ENCODE measurements at places on chromosomes 11 and 22.

GRCh38 chr11:69241844-69242243 is 52.1 kb upstream of the MYEOV start:
- no peak overlapping the region for H3K27ac ChIP-seq
- no peaks in the 10 kb centered on the region for H3K36me3 ChIP-seq
- H3K4me3 ChIP-seq: no peak overlapping the region
- no peaks in the 10 kb centered on the region for H3K4me1 ChIP-seq

DNA sequence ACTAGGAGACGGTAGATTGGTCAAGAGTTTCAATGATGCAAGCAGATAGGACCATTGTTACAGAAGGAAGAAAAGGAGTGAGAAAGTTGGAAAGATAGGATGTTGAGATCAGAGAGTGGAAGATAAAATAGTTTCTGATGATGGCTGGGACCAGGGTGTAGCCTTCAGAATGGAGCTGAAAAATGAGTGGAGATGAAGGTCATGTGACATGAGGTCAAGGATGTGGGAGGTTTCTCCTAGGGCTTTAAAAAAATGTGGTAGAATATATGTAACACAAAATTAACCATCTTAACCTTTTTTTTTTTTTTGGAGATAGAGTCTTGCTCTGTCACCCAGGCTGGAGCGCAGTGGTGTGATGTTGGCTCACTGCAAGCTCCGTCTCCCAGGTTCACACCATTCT is 18.3 kb upstream of the PEX26 start:
- H3K27ac ChIP-seq: no peak overlapping the region
- DNase-seq: no peak
- peaks cover under 1% of the 10 kb centered on the region for H3K27me3 ChIP-seq

DNA sequence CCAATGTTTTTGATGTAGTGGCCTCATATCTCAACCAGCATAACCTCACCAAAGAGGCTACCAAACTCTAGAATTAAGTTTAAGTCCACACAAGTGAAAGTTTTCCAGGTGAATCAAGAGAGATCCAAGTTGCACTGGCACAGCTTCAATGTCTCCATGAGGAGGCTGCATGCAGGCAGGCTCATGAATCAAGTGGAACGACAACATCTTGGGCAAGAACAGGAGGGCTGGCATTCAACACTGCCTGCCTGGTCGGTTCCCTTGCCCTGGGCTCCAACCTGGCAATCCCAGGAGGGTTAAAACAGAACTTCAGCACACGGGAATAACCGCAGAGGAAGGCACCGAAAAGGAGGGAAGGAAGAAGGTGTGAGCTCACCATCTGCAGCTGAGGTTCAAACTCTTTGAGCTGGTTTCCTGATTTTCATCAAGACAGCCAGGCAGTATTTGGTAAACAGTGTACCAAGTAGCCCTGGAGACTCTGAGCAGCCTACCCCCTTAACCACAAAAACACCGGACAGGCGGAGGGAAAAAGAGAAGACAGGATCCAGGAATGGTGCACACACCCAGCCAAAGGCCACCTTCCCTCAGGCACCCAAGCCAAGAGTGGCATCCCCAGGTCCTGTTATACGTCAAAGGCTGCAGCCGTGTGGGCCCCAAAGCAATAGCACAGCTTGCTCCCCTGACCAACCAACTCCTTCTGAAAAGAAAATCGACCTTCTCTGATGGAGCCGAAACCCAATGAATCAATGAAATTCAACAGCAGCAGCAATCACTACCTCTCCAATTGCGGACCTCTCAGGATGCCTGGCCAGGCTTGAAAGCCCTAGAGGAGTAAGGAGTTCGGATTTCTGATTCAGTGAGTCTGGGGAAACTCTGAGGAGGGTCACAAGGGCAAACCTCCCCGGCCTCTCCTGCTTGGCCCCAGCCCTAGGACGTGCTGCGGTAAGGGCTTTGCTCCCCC is 1.3 kb downstream of the PACSIN2 start:
- no peak for DNase-seq
- no peaks in the 10 kb centered on the region for H3K27me3 ChIP-seq
- H3K4me3 ChIP-seq: peak overlapping the region; percentile 64

- no peaks in the 10 kb centered on the region for H3K27me3 ChIP-seq
- H3K36me3 ChIP-seq: no peaks in the 10 kb centered on the region
- H3K4me1 ChIP-seq: no peaks in the 10 kb centered on the region
- H3K27ac ChIP-seq: no peak overlapping the region
- DNase-seq: no peak
- no peak overlapping the region for H3K4me3 ChIP-seq
Measured at GRCh38 chr11:97815667-97816066, 1205.1 kb upstream of the CNTN5 start.

GRCh38 chr11:8681837-8682302 is 595 bp downstream of the TRIM66 start:
- DNase-seq: no peak
- H3K27ac ChIP-seq: peak overlapping the region; percentile 99
- H3K36me3 ChIP-seq: peaks cover 43% of the 10 kb centered on the region
- H3K4me1 ChIP-seq: peaks cover 20% of the 10 kb centered on the region

GRCh38 chr11:74141241-74141695 is 29.5 kb downstream of the C2CD3 start:
- H3K36me3 ChIP-seq: peaks cover 17% of the 10 kb centered on the region
- H3K4me3 ChIP-seq: no peak overlapping the region
- H3K4me1 ChIP-seq: no peaks in the 10 kb centered on the region
- no peak overlapping the region for H3K27ac ChIP-seq

DNA sequence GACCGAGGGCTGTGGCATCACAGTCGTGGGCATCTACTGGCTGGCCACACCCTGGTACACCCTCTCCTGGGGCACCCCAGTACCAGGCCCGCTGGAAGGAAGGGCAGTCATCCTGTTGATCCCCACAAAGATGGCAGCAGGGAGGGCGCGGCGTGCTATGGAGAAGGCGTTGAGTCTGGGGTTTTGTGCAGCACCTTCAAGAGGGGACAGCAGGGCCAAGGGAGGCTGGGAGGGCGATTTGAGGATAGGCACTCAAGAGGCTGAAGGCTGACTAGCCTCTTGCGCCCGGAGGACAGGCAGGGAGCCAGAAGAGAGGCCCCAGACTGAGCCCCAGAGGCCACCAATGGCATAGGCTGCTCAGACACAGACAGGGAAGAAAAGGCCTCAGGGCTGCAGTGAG is 2.2 kb upstream of the BRSK2 start:
- H3K4me1 ChIP-seq: peaks cover 17% of the 10 kb centered on the region
- peaks cover 20% of the 10 kb centered on the region for H3K27me3 ChIP-seq
- no peaks in the 10 kb centered on the region for H3K36me3 ChIP-seq
- no peak overlapping the region for H3K27ac ChIP-seq
- no peak for DNase-seq

DNA sequence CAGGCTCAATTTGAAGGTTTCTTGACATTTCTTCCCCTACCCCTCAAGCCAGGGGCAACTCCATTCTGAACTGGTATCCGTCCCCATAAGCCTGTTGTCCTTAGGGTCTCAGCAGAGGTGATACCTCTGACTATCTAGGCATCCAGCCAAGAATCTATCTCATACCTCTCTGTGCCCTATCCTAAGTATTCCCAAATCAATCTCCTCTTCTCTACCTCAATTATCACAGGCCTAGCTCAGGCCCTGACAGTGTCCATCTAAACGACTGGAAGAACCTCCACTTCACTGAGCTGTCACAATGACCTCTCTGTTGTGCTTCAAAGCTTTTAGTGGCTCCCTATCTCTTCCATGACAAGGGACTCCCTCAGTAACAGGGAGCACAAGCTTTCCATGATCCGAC is 26.9 kb downstream of the HIRA start:
- H3K36me3 ChIP-seq: peaks cover 65% of the 10 kb centered on the region
- H3K27ac ChIP-seq: no peak overlapping the region
- H3K4me3 ChIP-seq: no peak overlapping the region
- no peaks in the 10 kb centered on the region for H3K4me1 ChIP-seq
- DNase-seq: no peak
- H3K27me3 ChIP-seq: no peaks in the 10 kb centered on the region

GRCh38 chr22:26970809-26971394 is 313.5 kb downstream of the MIAT start:
- H3K36me3 ChIP-seq: no peaks in the 10 kb centered on the region
- no peaks in the 10 kb centered on the region for H3K27me3 ChIP-seq
- DNase-seq: no peak
- H3K4me3 ChIP-seq: no peak overlapping the region
- no peaks in the 10 kb centered on the region for H3K4me1 ChIP-seq

- no peak overlapping the region for H3K27ac ChIP-seq
- peaks cover 6% of the 10 kb centered on the region for H3K4me1 ChIP-seq
- DNase-seq: no peak
- no peak overlapping the region for H3K4me3 ChIP-seq
- no peaks in the 10 kb centered on the region for H3K36me3 ChIP-seq
- H3K27me3 ChIP-seq: no peaks in the 10 kb centered on the region
Measured at GRCh38 chr22:35868938-35869337, 151.3 kb downstream of the APOL5 start.

- H3K27ac ChIP-seq: no peak overlapping the region
- no peak overlapping the region for H3K4me3 ChIP-seq
- H3K27me3 ChIP-seq: no peaks in the 10 kb centered on the region
- H3K4me1 ChIP-seq: no peaks in the 10 kb centered on the region
- DNase-seq: no peak
Measured at GRCh38 chr11:115334932-115335788, 169.1 kb downstream of the CADM1 start.

DNA sequence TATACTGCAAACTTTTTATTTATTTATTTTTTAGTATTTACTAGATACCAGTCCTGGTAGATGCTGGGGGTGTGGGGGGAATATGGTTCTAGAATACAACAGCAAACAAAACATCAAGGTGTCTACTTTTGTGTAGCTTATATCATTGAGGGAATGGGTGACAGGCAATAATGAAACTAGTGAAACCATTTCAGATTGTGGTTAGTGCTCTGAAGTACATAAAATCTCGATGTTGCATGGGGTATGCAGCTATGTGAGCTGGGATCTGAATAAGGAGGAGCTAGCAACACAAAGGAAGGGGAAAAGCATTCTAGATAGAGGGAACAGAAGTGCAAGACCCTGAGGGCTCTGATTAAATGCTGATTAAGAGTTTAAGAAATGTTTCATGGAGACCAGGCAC is 103.5 kb downstream of the WT1 start:
- DNase-seq: no peak
- H3K27me3 ChIP-seq: peaks cover 9% of the 10 kb centered on the region
- no peak overlapping the region for H3K27ac ChIP-seq
- H3K4me1 ChIP-seq: no peaks in the 10 kb centered on the region
- H3K36me3 ChIP-seq: no peaks in the 10 kb centered on the region
- no peak overlapping the region for H3K4me3 ChIP-seq

DNA sequence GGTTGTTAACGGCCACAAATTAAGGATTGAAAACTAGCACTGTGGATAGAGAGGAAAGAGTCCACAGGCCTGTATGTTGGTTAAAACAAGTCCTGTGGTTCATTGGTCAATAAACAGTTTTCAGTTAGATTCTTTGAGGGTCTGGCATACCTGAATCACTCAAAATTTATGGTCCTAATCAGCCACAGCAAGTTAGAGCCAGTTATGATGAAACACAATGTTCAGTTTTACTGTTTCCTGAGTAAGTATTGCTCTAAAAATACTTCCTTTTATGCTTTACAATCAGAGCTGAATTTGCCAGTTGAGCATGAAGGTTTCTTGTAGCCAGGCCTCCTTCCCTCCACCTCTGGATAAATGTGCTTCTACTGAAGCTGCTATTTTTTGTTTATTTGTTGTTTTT is 12.9 kb upstream of the CAT start:
- H3K27ac ChIP-seq: peak overlapping the region; percentile 45
- DNase-seq: no peak
- H3K4me3 ChIP-seq: no peak overlapping the region
- H3K27me3 ChIP-seq: no peaks in the 10 kb centered on the region
- no peaks in the 10 kb centered on the region for H3K36me3 ChIP-seq

DNA sequence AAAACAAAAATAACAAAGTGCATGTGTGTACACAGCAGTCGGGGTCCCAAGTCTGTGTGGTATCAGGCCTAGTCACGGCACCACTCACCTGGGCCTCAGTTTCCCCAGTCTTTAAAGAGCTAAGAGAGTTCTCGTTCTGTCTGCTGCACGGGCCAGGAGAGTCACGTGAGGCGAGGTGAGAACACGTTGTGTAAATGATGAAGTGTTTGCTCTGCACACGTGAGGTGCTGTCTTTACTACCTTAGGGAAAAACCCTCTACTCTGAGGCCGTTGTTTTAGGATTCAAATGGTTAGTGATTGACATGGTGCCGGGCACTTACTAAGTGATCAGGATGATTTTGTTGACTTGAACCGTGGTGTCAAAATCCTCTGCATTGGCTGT is 86.5 kb upstream of the PPARA start:
- H3K27me3 ChIP-seq: no peaks in the 10 kb centered on the region
- no peaks in the 10 kb centered on the region for H3K36me3 ChIP-seq
- peak overlapping the region; percentile 34 for H3K4me3 ChIP-seq
- peak overlapping the region; percentile 100 for H3K27ac ChIP-seq
- peak; percentile 42 for DNase-seq

GRCh38 chr22:22218302-22218701 is 26.3 kb upstream of the VPREB1 start:
- H3K27me3 ChIP-seq: no peaks in the 10 kb centered on the region
- H3K4me3 ChIP-seq: no peak overlapping the region
- DNase-seq: no peak
- no peaks in the 10 kb centered on the region for H3K4me1 ChIP-seq

DNA sequence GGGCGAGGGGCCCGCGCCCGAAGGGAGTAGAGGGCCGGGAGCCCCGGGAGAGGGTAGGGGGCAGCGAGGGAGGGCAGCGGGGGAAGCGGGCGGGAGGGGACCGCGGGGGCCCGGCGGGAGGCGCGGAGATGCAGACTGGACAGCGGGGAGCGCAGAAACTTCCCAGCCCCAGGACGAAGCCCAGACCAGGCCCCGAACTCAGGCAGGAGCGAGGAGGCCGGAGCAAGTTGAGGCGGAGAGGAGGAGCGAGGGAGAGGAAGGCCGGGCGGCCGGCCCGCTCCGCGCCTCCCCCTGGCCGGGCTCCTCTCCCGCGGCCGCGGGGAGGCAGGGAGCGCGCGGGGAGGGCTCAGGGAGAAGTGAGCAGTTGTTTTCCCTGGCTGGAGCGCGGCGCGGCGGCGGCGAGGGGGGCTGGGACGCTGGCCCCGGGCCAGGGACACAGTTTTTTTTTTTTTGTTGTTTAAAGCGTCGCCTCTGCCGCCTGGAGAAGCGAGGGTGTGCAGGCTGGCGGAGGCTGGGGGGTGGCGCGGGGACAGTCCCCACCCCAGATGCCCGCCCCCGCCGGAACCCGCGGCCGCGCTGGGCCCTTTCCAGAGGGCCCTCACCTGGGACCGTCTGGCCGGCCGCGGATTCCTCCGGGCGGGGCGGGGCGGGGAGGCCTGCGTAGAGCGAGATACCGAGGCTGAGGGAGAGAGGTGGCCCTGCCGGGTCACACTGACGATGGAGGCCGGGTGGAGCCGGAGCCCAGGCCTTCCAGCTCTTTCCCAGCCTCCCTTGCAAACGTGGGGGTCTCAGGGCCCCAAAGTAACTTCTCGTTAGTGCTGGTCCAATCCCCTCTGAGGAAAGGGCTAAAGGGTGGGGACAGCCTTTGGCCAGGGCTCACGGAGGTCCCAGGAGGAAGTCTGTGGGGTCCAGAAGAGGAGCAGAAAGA is at the start of gene LTBP3:
LTBP3 (minus strand) TSS at position 358 of the 928 bp plus-strand sequence. CDS start 400 bp downstream, outside the sequence.
- H3K27me3 ChIP-seq: no peaks in the 10 kb centered on the region
- H3K4me1 ChIP-seq: peaks cover 47% of the 10 kb centered on the region
- no peaks in the 10 kb centered on the region for H3K36me3 ChIP-seq
- peak within 1 kb of the TSS; percentile 63 for H3K4me3 ChIP-seq
- H3K27ac ChIP-seq: peak within 1 kb of the TSS; percentile 95
